ENCODE measurements at places on chromosomes 3 and 15. TPM values are rescaled to one million over a fixed set of nuclear protein-coding genes. Genes with fewer than 3 reads are reported as not detected.

UROC1 gene
- polyA plus RNA-seq: not detected

KBTBD12 gene
- not detected for polyA plus RNA-seq

IGDCC3 gene
- polyA plus RNA-seq: not detected

EPB42 gene
- polyA plus RNA-seq: not detected

CD86 gene
- not detected for polyA plus RNA-seq

BFSP2 gene
- not detected for polyA plus RNA-seq

PEX5L gene
- polyA plus RNA-seq: not detected
